ENCODE measurements at places on chromosomes 2 and 18.

GRCh38 chr2:98869272-98869641 is 66.8 kb downstream of the CRACDL start:
- no peak for DNase-seq

DNA sequence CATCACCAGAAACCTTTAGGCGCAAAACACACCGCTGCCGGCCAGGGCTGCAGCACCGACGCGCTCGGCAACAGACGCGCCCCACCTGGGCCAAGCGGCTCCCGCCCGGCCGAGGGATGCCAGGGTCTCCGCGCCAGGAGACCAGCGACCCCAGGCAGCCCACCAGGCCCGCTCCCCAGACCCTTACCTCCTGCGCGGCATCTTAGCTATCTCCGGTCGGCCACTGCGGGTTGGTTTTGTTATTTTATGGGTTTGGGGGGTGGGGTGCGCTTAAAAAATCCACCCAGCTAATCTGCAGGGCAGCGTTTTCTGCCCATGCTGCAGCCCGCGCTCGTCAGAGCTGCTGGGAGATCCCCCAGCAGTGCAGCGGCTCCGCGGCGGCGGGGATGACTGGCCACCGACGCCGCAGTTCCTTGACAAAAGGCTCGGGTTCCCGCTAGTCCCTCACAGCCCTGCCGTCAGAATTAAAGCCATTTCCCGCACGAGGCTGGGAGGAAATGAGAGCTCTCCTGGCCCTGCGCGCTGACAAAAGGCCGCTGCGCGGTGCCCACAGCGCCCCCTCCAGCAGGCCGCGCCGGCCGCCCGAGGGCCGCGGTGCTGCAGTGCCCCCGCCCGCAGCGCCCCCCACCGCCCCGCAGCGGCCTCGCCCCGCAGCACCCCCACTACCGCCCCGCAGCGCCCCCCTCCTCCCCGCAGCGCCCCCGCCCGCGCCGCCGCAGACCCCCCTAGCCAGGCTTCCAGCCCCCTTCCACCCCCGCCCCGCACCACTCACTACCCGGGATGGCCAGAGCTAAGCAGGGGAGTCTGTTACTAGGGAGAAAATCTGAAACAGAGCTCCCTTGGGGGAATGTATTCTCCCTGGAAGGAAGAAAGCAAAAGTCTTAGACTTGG is at the start of gene ADD2:
Gene ADD2, minus strand, starts transcription at position 502 of the 891 bp plus-strand sequence. CDS start 61,792 bp downstream, outside the sequence.
- DNase-seq: no peak

- no peak for DNase-seq
Observed at GRCh38 chr2:62472312-62472711, 33.7 kb downstream of the TMEM17 start.

DNA sequence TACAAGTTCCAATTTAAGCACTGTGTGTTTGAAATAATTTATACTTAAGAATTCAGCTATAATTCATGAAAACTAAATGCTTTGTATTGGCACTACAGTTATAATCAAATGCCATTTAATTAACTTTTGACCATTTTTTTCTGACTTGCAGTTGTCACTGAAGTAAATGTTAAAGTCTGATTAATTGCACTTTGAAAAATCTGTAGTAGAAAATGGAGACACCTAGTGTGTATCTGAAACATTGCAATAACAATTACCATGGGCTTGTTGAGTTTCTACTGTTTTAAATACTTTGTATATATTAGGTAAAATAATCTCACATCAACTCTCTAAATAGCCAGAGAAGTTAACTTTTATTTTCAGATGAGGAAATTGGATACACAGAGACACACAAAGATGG is 458.6 kb upstream of the FSIP2 start:
- peak; percentile 33 for DNase-seq

- no peak for DNase-seq
Observed at GRCh38 chr2:240140511-240140910, at the start of gene OTOS. Gene OTOS, minus strand, starts transcription at chr2:240140658. Its CDS starts 332 bp downstream, at chr2:240140326.

GRCh38 chr2:142871396-142871795 is 6.1 kb upstream of the KYNU start:
- DNase-seq: no peak

DNA sequence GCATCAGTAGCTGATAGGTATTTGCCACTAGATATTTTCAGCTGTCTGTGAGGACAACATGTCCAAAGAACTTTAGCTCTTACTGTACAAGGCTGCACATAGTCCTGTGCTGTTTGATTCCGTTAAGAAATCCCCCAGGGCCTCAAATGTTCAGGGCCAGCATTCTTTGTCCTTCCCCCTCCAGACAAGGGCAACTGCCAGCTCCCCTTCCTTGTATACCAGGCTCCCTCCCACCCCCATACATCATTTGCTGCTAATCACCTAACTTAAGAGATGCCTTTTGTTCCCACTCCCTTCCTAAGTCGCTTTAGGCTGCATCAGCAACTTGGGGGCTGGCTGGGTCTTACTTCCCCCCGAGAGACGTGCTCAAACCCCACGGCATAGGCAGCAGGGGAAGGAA is 138.7 kb downstream of the CDH20 start:
- DNase-seq: no peak

DNA sequence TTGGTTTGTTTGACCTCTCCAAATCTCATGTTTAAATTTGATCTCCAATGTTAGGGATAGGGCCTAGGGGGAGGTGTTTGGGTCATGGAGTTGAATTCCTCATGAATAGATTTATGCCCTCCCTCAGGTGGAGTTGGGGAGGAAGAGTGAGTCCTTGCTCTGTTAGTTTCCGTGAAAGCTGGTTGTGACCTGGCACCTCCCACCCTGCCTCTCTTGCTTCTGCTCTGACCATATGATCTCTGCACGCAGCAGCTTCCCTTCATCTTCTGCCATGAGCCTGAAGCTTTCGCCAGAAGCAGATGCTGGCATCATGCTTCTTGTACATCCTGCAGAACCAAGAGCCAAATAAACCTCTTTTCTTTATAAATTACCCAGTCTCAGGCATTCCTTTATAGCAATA is 231.6 kb upstream of the ERBB4 start:
- no peak for DNase-seq

GRCh38 chr2:205343103-205343502 is 339.2 kb upstream of the NRP2 start:
- no peak for DNase-seq

DNA sequence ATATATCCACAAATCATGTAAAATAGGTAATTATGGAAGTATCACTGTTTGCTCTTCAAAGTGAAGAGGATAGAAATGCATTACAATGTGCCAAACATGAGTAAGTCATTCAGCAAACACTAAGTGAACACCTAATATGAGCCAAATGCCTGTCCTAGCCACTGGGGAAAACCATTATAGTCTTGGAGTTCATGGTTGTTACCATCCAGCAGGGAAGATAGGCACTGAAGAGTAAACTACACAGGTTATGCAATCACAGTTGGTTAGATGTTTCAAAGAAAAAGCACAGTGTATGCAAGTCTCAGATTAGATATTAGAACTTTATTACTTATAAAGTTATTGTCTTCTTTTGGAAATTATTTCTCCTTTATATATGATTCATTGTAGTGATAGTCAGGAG is 3.9 kb upstream of the SERPINB2 start:
- DNase-seq: no peak

- no peak for DNase-seq
Observed at GRCh38 chr2:149827585-149828126, 240.1 kb upstream of the MMADHC start.

DNA sequence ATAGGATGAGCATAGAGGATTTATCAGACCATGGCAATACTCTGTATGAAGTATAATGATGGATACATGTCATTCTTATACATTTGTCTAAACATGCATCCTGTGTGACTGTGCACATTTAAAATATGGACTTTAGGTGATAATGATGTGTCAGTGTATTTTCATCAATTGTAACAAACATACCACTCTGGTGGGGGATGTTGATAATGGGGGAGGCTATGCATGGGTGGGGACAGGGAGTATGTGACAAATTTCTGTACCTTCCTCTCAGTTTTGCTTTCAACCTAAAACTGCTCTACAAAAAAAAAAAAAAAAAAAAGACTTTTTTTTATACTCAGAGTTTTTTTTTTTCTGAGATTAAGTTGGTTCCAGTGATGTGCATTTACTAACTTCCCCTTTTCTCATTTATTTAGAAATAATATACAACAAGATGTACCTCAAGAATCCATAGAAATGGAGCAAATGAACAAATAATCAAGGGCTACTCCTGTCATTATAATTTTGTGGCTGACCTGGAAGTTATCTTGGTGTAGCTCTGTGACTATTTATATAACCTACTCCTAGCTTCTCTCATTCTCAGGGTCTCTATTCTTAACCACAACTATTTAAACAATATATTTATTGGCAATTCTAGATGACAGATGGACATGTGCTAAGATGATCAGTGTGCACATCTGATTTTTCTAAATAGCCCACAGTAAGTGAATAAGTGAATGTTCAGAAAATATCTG is 108.9 kb upstream of the ITGA4 start:
- DNase-seq: no peak

DNA sequence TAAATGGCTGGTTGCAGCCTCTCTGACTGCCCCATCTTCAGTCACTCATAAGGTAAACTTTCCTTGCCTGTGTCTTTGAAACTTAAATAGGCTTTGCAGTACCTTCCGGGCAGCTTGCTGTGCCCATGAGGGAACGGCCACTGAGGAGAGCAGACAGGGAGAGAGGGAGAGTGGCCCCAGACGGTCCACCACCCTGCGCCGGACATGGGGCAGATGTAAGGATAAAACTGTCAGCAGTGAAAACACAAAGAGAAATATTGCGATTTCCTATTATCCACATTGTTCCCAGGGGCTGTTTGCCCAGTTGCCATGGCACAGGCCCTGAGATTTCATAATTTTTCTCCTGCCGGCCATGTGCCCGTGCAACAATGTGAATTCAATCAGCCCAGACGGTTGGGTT is 265.9 kb upstream of the SALL3 start:
- no peak for DNase-seq

DNA sequence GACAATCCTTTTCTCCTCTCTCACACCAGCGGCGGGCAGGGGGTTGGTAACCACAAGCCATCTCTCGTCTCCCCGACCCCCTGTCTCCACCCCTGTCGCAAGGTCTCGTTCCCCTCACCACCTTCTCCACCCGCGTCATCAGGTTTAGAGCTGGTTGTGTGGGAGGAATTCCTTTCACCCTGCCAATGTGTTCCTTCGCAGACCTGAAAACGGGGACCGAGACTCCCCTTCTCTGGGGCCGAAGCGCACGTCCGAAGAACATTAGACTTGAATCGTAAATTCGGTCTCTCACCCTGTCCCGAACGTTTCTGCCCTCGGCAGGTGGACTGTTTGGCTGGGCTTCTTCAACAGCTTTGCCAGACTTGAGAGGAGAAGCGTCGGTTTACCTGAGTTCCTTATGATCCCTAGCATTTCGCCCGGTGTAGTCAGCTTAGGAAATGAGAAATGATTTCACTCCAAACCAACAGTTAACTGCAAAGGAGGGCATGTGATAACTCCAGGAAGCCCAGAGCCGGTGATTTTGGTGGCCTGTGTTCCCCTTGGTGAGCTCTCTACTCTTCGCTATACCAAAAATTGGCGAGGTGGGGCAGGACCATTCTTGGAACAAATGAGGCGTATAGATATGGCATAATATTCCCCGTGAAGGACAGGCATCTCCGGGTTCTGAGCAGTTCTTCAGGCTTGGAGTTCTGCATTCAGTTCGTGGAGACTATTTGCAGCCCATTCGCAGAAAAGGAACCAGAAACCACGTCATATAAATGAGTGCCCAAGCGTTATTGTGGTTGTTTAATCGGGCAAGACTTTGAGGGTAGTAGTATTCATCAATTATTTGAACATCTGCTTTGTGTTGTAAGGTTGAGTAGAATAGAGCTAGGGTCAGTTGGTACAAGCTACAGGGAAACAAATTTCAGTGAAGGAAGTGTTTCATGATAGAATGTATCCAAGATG is 694 bp downstream of the CFAP36 start:
- DNase-seq: peak; percentile 1

DNA sequence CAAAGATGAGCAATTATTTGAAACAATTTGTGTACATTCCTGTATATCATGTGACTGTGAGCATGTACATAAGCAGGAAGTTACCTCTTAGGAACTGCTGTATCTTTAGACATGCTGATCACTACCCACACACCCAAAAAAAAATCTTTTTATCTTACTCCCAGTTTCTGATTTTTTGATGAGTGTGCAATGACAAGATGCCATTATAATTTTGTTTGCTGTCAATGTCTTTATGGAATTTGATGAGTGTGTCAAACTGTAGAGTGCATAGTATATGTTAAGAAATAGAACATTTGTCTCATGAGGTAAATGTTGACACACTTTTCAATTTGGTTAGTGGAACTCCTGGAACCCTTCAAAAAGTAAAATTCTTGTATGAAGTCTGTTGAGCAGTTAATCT is 84.0 kb upstream of the TMEFF2 start:
- DNase-seq: no peak

DNA sequence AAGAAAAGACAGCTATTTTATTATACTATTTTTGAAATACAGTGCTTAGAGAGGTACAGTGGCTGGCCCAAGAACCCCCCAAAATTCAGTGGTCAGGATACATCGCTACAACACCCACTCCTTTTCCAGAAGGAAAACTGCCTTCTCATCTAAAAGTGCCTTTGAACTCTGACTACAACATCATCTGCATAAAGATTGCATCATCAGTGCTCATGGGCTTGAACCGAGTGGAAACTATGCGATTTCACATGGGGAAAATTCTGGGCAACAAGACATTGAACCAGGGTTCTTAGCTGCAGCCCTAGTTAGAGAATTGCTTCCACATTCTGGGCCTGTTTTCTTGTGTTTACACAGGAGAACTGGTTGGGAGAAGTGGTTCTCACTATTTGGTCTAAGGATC is 294.6 kb upstream of the SLC14A2 start:
- no peak for DNase-seq

- DNase-seq: no peak
Observed at GRCh38 chr2:240614391-240614790, 10.9 kb upstream of the GPR35 start.

- no peak for DNase-seq
Observed at GRCh38 chr2:18406219-18406618, 154.2 kb downstream of the RDH14 start.

- no peak for DNase-seq
Observed at GRCh38 chr2:167756446-167756845, 490.9 kb downstream of the STK39 start.

DNA sequence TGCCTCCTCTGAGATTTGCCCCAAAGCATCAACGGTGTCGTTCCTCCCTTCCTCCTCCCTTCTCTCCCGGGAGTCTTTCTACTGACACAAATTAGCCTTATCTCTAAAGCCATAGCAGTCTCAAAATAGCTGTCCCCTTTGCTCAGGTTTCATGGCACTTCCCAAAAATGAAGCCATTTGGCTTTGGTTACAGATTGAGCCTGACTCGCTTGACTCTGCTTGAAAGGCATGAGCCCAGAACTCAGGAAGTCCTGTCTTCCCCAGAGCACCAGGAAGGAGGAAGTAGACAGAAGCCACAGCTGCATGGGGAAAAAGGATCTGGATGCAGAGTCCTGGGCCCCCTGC is 234.4 kb upstream of the RGPD4 start:
- no peak for DNase-seq

DNA sequence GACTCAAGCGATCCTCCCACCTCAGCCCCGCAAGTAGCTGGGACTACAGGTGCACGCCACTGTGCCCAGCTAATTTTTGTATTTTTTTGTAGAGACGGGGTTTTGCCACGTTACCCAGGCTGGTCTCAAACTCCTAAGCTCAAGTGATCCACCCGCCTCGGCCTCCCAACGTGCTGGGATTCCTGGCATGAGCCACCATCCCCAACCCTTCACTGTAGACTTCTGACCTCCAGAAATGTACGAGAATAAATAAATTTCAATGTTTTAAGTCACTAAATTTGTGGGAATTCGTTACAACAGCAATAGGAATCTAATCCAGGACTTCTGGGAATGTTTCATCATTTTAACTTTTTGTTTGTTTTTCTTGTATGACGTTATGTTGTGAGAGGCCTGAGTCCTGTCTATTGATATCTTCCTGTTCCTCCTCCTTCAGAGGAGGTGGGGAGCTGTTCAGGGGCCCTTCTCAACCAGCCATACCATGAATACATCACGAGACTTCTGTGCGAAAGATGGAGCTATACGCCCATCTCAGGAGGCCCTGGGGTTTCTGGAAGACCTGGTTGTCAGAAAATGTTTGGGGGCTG is 40.0 kb downstream of the TEX44 start:
- DNase-seq: peak; percentile 90

All from HCEC 1CT (cell line).